ENCODE measurements at places on chromosomes 2 and 18.

GRCh38 chr2:170255971-170256370 lies 78.0 kb downstream of the MYO3B start:
- no peak for ATAC-seq

GRCh38 chr2:212109792-212110680 lies 428.6 kb downstream of the ERBB4 start:
- no peak for ATAC-seq

DNA sequence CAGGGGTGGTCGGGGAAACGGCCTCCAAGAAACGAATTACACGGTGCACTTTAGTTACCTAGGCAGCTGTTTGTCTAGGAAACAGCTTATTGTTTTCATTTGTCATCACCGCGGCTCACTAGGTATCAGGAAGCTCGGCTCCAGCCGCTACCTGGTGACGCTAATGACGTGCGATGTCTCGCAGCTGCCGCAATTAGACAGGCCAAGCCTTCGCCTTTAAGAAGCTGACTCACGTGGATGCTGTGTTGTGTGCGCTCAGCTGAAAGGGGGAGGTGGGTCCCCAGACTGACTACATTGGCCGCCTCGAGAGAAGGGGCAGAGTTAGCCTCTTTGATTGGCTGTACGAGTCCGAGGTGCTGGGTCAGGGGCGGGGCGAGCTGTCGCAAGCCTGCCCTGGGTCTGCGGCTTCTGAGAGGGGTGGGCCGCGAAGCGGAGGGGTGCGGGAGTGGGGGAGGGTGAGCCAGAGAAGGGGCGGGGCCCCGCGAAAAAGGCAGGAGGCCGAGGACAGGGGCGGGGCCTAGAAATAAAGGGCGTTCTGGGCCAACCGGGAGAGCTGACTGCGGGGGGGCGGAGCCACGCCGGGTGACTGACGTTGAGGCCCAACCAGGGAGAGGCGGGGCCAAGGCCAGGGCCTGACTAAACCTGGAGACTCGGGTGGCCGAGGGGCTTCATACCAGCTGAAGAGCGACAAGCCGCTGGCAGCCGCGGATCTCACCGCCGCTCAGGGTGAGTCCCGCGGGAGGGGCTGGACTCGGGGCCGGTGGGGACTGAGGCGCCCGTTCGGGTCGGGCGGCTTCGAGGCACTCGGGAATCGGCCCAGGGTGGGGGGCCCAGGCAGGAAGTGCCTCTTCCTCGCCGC lies at the start of gene YPEL5:
YPEL5 (plus strand) TSS at position 671 of the 859 bp plus-strand sequence. CDS start 9,645 bp downstream, outside the sequence.
- peak; percentile 95 for ATAC-seq

DNA sequence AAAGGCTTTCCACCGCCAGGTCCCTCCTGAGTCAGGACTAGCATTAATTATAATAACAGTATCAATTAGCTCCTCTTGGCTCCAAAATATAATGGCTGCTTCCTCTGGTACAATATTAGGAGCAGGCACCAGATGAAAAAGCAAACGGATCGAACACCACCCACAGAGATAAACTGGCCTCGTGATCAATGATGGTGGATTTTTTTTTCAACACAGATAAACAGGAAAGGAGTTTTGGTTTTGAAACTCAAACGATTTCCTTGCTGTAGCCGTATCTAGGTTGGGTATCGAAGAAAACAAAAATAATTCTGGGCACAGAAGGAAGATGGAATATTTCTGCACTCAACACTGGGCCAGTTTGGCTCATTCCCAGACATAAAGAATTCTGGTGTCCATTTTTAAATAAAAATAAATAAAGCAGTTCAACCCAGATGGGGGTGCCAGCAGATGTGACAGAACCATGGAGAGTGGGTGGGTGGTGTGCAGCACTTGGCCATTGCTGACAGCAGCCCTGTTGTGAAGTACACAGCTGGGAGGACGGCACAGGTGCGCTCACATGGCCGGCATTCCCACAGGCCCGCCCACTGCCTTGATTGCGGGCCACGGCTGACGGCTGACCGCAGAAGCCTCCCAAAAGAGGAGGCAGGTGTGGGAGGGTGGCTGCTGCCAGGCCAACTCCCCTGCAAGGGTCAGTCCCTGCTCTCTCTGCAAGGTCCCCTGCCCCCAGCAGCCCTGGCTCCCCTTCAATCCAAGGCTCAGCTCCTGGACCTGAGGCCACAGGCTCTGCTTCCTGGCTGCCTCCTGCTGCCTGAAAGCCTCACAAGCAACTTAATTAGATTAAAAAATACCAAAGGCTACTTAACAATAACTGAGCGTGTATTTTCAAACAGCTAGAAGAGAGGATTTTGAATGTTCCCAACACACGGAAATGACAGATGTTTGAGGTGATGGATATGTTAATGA lies 351.9 kb upstream of the ID2 start:
- ATAC-seq: no peak

GRCh38 chr18:25074925-25075324 lies 277.0 kb downstream of the ZNF521 start:
- ATAC-seq: no peak
